ENCODE measurements at places on chromosomes 11 and 22.

GRCh38 chr11:6191742-6192141 lies 7.3 kb upstream of the OR52W1 start:
- no peak for DNase-seq

GRCh38 chr11:36110668-36111410 lies 167.0 kb downstream of the LDLRAD3 start:
- no peak for DNase-seq

GRCh38 chr11:49851971-49852389 lies 100.2 kb upstream of the OR4C13 start:
- DNase-seq: no peak

GRCh38 chr11:15754221-15754620 lies 602.1 kb downstream of the SOX6 start:
- no peak for DNase-seq

DNA sequence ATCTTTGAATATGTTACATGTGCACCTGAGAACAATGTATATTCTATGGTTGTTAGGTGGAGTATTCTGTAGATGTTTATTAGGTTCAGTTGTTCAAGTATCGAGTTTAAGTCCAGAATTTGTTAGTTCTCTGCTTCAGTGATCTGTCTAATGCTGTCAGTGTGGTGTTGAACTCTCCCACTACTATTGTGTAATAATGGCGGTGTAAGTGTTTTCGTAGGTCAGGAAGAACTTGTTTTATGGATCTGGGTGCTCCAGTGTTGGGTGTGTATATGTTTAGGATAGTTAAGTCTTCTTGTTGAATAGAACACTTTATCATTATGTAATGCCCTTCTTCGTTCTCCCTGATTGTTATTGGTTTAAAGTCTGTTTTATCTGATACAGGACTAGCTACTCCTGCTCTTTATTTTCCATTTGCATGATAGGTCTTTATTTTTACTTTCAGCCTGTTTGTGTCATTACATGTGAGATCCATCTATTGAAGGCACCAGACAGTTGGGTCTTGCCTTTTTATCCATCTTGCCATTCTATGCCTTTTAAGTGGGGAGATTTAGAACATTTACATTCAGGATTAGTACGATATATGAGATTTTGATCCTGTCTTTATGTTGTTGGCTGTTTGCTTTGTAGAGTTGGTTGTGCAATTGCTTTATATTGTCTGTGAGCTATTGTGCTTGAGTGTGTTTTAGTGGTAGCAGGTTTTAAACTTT lies 121.6 kb downstream of the DDX10 start:
- DNase-seq: no peak

- DNase-seq: no peak
These were observed 5.8 kb downstream of the POLDIP3 start for GRCh38 chr22:42608823-42609361.

- no peak for DNase-seq
These were observed 56.7 kb downstream of the CTSC start for GRCh38 chr11:88280673-88281316.

GRCh38 chr22:23224846-23225245 lies 44.5 kb downstream of the BCR start:
- no peak for DNase-seq

GRCh38 chr11:29321293-29322132 lies 695.3 kb downstream of the KCNA4 start:
- DNase-seq: no peak

GRCh38 chr11:122663056-122663740 lies 7.7 kb downstream of the UBASH3B start:
- no peak for DNase-seq

GRCh38 chr11:93775289-93775688 lies 8.8 kb upstream of the MED17 start:
- no peak for DNase-seq

GRCh38 chr11:67368621-67369020 lies 4.8 kb downstream of the CLCF1 start:
- DNase-seq: peak; percentile 37
